ENCODE measurements at places on chromosomes 3 and 15.

- no peak for DNase-seq
Observed at GRCh38 chr3:24306518-24306917, 188.1 kb downstream of the THRB start.

DNA sequence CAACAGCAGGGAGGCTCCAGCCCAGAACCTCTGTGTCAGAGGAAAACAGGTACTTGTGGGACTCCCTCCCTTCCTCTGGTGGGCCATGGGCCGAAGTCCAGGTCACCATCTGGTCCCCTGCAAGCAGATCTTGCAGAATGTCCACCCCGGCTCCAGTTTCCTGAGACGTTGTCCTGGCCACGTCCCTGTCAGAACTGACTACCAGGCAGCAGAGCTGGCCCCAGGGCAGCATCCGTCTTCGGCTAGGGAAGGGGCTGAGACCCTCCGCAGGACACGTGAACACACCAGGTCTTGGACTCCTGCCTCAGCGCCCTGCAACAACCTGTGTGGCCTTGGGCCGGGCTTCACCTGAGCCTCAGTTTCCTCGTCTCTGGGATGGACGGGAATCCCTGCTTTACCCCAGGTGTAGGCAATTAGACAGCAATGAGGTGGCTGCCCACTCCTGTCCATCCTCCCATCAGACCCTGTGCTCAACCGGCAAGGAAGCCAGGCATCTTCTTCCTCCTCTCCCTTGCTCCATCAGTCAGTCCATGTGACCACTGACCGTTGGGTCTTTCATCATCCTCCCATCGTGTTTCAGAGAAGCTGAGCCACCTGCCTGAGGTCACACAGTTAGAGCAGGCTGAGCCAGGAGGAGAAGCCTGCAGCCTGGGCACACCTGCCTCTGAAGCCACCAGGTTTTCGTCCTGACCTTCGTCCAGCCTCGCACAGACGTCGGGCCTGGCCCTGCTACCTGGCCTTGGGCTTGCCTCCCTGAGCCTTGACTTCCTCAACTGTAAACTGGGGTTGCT is 8.9 kb upstream of the PRKCD start:
- no peak for DNase-seq

- no peak for DNase-seq
Observed at GRCh38 chr3:25426408-25426807, 1.7 kb upstream of the RARB start.

GRCh38 chr3:142941373-142942123 is 21.9 kb downstream of the PAQR9 start:
- DNase-seq, result no peak

GRCh38 chr3:148203297-148204010 is 494.2 kb upstream of the AGTR1 start:
- DNase-seq, result no peak

DNA sequence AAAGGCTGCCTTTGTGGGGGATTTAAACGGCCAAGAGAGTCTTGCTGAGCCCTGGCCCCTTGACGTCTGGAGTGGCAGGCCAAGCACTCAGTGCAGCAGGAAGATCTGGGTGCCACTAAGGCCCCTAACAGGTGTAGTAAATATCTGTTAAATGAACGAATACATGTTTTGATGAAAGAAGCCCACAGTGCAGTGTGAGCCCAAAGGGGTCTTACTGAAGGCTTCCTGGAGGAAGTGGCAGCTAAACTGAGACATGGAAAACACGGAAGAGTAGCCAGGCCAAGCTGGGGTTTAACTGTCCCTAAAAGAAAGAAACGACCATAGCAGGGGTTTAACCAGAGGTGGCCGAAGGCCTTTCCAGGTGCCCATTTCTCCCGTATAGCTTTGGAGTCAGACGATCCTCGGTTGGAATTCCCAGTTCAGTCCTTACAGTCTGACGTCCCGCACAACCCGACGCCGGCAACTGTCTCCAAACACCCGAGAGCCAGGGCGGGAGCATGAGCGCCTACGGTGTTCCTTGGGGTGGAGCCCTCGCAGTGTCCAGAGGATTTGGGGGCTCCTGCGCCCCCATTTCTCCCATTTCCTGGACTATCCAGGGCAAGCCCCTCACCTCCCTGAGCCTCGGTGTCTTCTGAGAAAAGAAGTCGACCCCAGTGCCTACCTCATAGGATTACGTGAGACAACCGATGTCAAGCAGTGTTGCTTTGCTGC is 910 bp upstream of the ABHD6 start:
- no peak for DNase-seq

- no peak for DNase-seq
Observed at GRCh38 chr15:86101818-86102217, 22.1 kb downstream of the AGBL1 start.

DNA sequence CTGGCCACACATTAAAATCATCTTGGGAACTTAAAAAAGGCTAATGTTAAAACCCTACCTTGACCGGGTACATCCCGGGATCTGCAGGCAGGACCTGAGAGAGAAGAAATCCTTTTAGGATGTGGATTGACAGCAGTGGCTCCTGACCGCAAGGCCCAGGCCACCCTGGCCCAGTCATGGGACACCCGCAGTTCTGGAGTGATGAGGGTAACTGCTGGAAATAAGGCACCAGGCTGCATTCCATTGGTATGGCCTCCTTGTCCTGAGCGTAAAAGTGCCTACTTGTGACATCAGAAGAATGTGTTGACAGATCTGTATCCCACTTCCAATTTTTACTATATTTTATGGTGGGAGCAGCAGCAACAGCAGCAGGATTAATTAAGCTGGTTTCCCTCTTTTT is 63.4 kb upstream of the GSK3B start:
- no peak for DNase-seq

GRCh38 chr3:58288011-58288728 is 17.9 kb upstream of the RPP14 start:
- peak; percentile 19 for DNase-seq

- no peak for DNase-seq
Observed at GRCh38 chr3:150202711-150203110, 205.4 kb upstream of the TSC22D2 start.

- DNase-seq, result no peak
Observed at GRCh38 chr15:75542386-75542797, 36.7 kb downstream of the PTPN9 start.

DNA sequence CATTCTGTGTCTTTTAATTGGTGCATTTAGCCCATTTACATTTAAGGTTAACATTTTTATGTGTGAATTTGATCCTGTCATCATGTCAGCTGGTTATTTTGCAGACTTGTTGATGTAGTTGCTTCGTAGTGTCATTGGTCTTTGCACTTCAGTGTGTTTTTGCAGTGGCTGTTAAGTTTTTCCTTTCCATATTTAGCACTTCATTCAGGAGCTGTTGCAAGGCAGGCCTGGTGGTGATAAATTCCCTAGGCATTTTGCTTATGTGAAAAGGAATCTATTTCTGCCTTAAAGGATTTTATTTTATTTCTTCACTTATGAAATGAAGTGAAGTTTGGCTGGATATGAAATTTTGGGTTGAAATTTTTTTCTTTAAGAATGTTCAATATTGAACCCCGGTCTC is 70.2 kb upstream of the CD96 start:
- no peak for DNase-seq

GRCh38 chr15:40428185-40428584 is 12.6 kb upstream of the BAHD1 start:
- no peak for DNase-seq

- DNase-seq, result no peak
Observed at GRCh38 chr3:29171043-29171990, 109.6 kb upstream of the RBMS3 start.

- peak; percentile 28 for DNase-seq
Observed at GRCh38 chr3:141575879-141576743, 89.3 kb downstream of the RASA2 start.

- no peak for DNase-seq
Observed at GRCh38 chr3:58150810-58151199, 60.0 kb downstream of the DNASE1L3 start.

- no peak for DNase-seq
Observed at GRCh38 chr15:42065468-42065867, 28.9 kb downstream of the PLA2G4D start.

DNA sequence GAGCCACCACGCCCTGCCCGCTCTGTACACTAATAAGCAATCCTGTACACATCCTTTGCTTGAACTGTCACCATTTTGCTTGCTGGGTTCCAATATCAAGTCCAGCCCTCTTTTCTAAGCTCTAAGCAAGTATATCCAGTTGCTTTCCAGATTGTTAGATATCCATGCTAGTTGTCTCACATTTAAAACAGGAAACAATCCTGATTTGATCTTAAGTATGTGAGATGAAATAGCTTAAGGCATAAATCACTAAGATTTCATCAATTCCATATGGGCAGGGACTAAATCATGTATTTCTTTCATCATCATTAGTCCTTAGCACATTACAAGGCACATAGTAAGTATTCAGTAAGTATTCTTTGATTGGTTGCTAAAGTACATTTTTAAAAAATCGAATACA is 16.2 kb downstream of the ATP11B start:
- DNase-seq, result no peak

DNA sequence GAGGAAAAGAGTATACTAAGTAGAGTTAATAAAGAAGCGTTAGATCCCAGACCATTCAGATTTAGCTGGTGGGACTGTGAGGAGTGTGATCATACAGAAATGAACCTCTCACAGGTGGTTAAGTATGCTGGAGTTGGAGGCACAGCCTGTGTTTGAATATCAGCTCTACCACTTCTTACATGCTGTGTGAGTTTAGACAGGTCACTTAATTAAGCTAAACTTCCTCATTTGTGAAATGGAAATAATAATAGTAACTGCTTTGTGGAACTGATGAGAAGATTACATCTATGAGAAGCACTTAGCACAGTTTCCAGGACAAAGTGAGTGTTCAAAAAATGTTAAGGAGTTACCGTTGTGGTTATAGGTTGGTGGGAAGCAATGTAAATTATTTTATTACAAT is 8.4 kb downstream of the ACP3 start:
- DNase-seq, result peak; percentile 5

DNA sequence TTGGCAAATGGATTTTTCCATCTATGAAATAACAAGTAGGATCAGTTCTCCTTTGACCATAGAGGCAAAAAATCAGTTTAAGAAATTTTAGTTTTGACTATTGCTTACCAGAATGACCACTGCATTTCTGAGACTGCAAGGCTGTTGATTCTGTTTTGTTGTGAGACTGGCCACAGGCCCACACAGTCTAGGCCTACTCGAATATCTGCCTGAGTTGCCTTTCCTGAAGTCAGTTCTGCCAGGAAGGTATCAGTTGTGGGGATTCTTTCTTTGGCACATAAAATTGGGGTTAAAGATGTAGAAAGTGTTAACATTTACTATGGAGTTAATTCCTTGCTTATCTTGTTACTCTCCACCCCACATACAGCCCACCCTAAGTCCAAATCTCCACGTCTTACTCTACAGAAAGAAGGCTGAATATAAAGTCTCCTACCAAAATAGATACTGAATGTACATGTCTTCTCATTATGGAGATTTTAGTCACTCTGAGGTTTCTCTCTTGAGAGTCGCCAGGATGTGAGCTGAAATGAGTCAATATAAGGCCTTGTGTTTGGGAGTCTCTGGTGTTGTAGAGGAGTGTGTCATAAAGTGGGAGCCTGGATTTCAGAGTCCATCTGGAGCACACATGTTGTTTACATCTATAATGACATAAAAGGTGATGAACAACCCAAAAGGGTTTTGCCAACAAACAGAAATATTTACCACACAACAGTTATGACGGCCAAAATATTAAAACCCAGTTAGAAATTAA is 45.0 kb upstream of the WWTR1 start:
- DNase-seq, result no peak

- no peak for DNase-seq
Observed at GRCh38 chr15:95401587-95401986, 928.9 kb upstream of the NR2F2 start.

GRCh38 chr15:101522621-101523559 is 33.4 kb upstream of the PCSK6 start:
- DNase-seq, result no peak

- no peak for DNase-seq
Observed at GRCh38 chr15:42494998-42495360, 455 bp upstream of the SNAP23 start.

DNA sequence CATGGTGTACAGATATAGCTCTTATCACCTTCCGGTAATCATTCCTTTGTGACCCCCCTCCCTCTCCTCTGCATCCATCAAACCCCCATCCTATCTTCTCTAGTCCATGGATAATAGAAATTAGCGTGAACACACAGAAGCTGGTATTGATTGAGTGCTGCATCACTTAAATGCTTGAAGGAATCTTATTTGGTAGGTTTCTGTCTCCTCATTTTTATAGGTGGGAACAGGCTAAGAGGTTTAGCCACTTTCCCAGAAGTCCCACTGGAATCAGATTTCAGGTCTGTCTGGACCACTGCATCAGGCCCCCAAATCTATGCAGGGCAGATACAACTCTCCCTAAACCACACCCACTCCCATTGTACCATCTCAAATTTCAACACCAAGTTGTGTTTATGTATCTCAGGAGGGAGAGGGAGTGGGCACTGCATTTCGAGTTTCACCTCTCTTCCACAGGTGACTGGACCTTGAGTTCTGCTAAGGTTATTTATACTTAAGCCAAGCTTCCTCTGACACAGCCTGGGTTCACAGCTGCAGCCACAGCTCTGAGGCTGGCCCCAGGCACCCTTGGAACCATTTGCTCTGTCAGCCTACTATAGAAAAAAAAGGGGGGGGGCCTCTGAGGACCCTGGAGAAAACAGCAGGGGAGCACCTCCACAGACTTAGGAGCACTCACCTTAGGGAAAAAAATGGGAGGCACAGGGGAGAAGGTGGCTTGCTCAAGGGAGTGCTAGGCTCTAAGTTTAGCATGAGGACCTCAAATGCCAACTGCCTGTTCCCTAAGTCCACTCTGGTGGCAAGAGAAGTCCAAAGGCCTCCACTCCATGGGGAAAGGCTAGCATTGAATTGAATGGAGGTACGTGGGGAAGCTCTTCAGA is 2.1 kb upstream of the NMB start:
- no peak for DNase-seq

DNA sequence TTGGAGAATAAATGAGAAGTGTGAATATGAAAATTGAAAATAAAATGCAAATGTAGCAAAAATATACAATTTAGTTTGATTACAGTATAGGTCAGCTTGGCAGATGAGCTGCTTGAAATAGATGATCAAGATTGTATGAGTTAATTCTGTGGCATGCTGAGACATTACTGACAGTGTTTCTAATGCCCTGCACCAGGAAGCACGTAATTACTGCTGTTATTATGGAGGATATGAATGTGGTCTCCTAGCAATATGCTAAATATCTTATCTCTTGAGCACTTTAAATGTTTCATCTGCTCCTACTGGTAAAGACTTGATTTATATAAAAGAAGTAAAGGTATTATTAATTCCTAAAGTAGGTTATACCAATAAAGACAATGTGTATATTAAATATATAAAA is 1015.5 kb downstream of the PLOD2 start:
- no peak for DNase-seq

- DNase-seq, result no peak
Observed at GRCh38 chr3:39910826-39911464, 101.5 kb downstream of the MYRIP start.

Measured in germinal center (tissue), 1 donor.